ENCODE measurements at places on chromosomes 5 and 9.

- no peak for DNase-seq
Observed at GRCh38 chr9:129777769-129778130, 24.9 kb upstream of the PTGES start.

GRCh38 chr5:97847920-97848631 is 665.0 kb upstream of the RIOK2 start:
- DNase-seq = no peak

- DNase-seq = no peak
Observed at GRCh38 chr9:93133681-93134014, 403 bp downstream of the NINJ1 start.

DNA sequence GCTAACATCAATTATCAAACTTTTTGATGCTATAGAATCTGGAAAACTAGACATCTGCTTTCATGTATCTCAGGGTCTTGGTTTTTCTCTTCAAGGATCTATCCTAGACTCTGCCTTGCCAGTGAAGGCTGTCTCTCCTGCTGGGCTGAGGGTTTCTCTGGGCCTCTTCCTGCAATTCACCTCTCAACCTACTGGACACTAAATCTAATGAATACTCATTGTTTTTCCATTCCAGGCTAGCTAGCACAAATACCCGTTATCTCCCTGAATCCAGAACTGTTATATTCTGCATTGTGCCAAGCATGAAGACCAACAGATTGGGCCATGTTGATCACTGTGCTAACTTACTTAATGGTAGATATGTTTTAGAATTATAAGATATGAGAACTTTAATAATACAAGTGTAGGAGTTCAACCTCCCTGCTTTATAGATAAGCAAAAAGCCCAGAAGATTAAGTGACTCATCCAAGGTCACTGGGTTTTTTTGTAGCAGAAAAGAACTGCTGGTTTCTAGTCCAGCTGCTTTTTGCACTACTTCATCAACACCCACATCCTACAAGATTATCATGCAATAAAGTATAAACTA is 56.5 kb upstream of the RNF38 start:
- no peak for DNase-seq

DNA sequence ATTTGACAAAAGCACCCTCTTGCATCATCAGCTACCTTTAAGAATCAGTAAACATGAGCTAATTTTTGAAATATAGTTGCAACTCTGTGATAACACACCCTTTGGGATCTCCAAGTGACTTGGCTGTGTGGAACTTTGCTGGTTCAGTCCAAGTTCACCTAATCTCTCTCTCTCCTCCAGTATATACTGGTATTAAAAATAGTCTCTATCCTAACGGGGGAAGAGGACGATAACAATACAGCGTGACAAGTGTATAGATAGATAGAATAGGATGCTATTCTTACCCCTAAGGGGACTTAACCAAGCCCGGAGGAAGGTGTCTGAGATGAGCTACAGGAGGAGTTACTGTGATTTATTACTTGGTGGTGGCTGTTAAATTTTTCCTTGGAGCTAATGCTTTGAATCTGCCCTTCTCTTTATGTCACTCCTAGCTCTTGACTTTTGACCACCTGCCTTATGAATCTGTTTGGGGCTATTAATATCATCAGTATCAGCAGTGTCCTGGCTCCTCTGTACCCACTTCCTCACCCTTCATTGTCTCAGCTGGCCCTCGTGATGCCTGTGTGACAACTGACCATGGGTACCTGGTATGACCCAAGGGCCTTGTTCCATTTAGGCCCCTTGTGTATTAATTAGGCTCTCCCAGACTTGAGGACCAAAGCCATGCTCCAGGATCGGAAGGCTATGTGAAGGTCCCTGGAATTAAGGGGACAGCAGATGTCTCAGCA is 223.9 kb downstream of the SREK1 start:
- no peak for DNase-seq

GRCh38 chr5:150376799-150377771 is 19.6 kb downstream of the TCOF1 start:
- no peak for DNase-seq

- DNase-seq = no peak
Observed at GRCh38 chr9:121510766-121511550, 11.3 kb upstream of the GGTA1 start.

GRCh38 chr9:97842960-97843359 is 10.1 kb upstream of the FOXE1 start:
- DNase-seq = no peak

- no peak for DNase-seq
Observed at GRCh38 chr9:70610287-70610644, 195.8 kb upstream of the KLF9 start.

DNA sequence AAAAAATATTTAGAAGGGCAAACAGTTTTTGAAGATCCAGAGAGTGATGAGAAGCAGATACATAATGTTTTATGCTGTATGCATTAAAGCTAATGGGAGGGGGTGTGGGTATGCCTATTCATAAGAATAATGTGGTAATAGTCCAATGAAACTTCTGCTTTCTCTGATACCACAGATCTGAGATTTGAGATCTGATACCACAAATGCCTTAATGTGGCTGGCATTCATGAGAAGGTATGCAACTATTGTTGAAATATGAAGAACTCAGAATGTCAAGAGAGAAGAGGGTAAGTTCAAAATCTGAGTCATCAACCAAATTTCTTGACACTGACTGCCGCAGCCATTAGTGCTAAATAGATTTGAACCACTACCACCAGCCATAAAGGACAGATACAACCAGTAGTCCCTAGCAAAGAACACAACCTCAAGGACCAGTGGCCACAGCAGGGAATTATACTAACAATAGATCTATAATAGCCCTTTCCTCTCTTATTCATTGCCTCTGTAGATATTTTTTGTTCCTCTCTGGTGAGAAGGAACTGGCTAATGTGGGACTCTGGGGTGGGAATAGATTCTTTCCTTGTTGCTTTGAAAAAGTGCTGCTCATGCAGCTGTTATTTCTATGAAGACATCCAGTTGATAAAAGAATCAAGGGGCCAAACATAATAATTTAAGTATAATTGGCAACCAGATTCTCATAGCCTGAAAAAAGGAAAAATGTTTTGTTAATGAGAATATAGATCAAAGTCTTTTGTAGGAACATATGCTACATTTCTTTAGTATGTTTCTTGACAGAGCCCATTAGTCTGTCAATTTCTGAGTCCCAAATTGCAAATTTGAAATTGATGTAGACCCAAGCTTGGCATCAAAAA is 256.5 kb upstream of the ZNF608 start:
- no peak for DNase-seq

GRCh38 chr5:139147483-139148087 is 50.6 kb downstream of the SIL1 start:
- DNase-seq = no peak

GRCh38 chr9:121122246-121123032 is 47.7 kb downstream of the CNTRL start:
- no peak for DNase-seq

GRCh38 chr9:104934691-104935500 is 6.9 kb upstream of the ABCA1 start:
- DNase-seq = no peak

DNA sequence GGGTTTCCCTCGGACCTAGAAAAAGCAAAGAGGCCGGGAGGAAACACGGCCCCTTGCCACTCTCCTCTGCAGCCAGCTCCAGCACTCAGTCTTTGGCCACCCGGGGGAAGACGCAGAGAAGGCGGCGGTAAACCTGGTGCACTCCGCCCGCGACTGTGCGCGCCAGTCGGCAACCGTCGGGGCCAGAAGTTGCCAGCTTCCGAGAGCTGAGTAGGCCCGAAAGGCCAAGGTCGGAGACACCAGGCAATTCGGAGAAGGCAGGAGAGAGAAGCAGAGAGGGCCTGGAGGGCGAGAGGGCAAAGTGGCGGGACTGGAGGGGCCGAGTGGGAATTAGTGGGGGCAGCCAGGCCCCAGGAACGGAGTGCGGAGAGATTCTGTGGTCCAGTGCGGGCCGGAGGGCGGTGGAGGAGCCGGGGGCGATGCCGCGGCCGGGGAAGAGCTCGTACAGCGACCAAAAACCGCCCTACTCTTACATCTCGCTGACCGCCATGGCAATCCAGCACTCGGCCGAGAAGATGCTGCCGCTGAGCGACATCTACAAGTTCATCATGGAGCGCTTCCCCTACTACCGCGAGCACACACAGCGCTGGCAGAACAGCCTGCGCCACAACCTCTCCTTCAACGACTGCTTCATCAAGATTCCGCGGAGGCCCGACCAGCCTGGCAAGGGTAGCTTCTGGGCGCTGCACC is at the start of gene FOXB2:
Gene FOXB2 (plus strand): TSS at position 420 of the 690 bp plus-strand sequence. CDS start 0 bp downstream, at position 420.
- no peak for DNase-seq

GRCh38 chr9:131080589-131080988 is 15.7 kb upstream of the AIF1L start:
- DNase-seq = no peak

DNA sequence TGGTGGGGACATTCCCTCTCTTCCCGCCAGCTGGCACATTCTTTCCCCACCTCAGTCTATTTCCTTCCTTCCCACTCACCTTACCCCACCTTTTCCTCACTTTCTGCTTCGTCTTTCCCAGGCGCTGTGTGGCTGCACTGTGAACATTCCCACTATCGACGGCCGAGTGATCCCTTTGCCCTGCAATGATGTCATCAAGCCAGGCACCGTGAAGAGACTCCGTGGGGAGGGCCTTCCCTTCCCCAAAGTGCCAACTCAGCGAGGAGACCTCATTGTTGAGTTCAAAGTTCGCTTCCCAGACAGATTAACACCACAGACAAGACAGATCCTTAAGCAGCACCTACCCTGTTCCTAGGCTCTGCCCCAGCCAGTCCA is 7.3 kb downstream of the DNAJB5 start:
- DNase-seq = no peak

DNA sequence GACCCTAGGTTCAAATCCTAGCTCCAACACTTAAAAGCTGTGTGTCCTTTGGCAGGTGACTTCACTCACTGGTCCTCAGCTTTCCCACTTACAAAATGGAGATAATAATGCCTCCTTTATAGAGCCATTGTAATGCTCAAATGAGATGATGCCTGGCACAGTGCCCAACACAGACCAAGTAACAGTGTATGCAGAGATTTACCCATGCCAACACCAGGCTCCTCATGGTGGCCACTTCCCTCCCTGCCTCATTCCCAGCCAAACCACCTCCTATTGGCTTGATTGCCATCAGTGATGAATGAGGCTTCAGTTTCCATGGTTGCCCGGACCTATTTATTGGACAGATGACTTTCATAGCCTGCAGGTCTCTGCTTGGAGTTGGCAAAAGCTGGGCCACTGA is 469.4 kb downstream of the CDK5RAP2 start:
- no peak for DNase-seq

DNA sequence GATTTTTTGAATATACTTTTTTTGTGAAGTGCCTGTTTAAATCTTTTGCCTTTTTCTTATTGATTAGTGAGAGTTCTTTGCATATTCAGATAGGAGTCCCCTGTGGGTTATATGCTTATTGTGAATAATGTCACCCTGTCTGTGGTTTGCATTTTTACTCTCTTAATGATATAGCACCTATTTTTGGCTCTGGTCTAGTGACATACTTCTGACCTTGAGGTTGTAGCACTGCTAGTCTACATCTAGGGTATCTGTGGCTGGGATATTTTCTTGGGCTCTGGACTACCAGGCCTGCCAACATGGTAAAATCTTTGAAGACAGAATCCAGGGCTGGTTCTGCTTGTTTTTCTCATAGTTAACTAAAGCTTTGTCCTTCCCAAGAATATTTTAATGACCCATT is 13.5 kb upstream of the NKX2-5 start:
- DNase-seq = no peak

GRCh38 chr9:105656131-105656921 is 5.9 kb upstream of the TAL2 start:
- no peak for DNase-seq

- DNase-seq = no peak
Observed at GRCh38 chr5:180439911-180440769, 54.0 kb upstream of the CNOT6 start.

DNA sequence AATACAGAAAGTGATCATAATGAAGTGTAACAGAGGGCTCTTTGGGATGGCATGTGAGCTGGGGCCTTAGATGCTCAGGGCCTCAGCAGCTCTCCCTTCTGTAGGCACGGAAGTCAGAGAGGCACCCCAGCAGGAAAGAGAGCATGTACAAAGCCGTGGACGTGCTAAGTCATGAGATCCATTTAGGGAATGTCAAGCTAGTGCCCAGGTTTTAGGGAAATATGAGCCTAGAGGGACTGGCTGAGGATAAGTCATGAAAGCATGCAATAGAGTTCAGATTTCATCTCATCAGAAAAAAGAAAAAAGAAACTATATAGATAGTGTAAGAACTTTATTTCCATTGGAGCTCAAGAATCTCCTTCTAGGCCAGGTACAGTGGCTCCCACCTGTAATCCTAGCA is 379.5 kb upstream of the KLF4 start:
- DNase-seq = no peak

GRCh38 chr5:62494772-62495171 is 82.2 kb downstream of the IPO11 start:
- DNase-seq = no peak

DNA sequence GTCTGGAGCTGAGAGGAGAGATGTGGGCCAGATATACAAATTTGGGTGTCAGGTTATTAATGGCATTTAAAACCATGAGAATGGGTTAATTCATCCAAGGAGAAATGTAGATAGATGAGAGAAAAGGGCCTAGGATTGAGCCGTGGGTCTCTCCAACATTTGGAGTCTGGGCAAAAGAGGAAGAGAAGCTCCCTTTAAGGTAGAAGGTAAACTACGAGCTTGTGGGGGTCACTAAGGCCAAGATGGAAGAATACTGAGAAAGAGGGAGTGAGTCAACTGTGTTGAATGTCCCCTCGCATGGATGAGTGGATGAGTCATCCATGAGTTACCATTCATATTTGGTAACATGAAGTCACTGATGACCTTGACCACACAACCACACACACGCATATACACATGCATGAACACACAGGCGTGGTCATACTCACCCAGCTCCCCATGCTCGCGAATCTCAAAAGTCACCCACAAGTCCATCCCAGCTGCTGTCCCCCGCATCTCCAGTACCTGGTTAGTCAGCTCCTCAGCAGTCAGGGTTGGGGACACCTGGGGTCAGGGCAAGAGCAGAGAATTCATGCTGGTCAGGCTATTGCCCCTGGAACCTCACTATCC is 6.8 kb upstream of the FCHSD1 start:
- DNase-seq = no peak

GRCh38 chr9:86550401-86550800 is 196.2 kb upstream of the TUT7 start:
- DNase-seq = no peak

- no peak for DNase-seq
Observed at GRCh38 chr5:73464016-73464745, 15.6 kb upstream of the FOXD1 start.

- DNase-seq = no peak
Observed at GRCh38 chr5:107314330-107314729, 356.4 kb downstream of the EFNA5 start.

All from cerebellar nuclear complex (tissue), 1 donor.